ENCODE measurements at places on chromosomes 3 and 15.

GRCh38 chr3:23314981-23315762, 112.0 kb downstream of the UBE2E2 start:
- peaks cover 41% of the 10 kb centered on the region for H3K36me3 ChIP-seq
- DNase-seq: no peak
- no peaks in the 10 kb centered on the region for H3K27me3 ChIP-seq
- H3K27ac ChIP-seq: no peak overlapping the region

DNA sequence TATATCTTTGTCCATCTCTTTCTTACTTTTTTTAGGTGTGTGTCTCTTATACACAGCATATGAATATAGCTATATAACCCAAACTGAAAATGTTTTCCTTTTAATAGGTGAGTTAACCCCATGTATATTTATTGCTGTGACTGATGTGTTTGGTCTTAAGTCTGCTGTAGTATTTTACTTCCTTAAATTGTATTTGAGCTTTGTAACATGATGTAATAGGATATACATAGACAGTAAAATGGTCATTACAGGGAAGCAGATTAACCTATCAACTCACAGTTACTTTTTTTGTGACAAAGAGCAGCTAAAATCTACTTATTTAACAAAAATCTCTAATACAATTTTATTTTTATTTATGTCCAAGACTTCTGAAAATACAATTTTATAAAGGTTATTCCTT, 51.8 kb upstream of the CDAN1 start:
- H3K4me1 ChIP-seq: no peaks in the 10 kb centered on the region
- no peak for DNase-seq
- no peaks in the 10 kb centered on the region for H3K27me3 ChIP-seq

- H3K36me3 ChIP-seq: peaks cover 9% of the 10 kb centered on the region
- no peak overlapping the region for H3K27ac ChIP-seq
- DNase-seq: no peak
Observed at GRCh38 chr3:37872413-37873160, 10.9 kb downstream of the CTDSPL start.

DNA sequence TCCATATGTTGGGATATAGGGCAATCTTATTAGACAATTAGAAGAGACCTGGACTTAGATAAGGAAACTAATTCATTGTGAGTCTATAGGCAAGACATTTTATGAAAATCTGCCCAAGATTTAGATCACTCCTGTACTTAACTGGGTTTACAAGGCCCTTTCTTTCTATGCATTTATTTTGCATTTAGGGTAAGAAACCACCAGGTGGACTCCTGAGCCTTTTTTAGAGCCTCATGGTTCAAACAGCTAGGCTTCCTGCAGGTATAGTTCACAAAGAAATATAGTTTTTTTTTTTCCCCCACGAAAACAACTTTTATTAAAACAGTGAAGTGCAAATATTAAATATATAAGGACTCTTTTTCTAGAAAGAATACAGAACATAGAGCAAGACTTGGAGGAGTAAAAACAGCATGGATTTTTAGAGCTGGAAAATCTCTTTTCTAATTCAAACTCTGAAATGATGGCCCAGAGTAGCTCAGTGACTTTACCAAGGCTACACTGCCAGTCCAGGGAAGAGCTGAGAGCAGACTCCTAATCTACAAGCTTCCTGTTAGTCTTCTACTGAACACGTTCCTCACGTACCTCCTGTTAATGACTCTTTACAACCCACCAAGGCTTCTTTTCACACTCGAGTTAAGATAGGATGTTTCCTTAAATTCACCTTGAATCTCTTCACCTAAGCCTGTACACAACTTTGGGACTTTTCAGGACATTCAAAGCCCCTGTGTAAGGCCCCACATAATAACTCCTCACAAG, 400.9 kb upstream of the ATP11B start:
- DNase-seq: no peak
- H3K4me3 ChIP-seq: no peak overlapping the region
- no peaks in the 10 kb centered on the region for H3K4me1 ChIP-seq
- no peak overlapping the region for H3K27ac ChIP-seq

DNA sequence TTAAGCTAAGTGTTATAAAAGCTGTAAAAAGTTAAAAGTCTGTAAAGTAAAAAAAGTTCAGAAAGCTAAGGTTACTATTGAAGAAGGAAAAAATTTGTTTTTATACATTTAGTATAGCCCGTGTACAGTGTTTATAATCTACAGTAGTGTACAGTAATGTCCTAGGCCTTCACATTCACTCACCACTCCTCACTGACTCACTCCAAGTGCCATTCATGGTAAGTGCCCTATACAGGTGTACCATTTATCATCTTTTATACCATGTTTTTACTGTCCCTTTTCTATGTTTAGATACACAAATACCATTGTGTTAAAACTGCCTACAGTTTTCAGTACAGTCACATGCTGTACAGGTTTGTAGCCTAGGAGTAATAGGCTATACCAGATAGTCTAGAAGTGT, 8.8 kb downstream of the CCDC71 start:
- no peak for DNase-seq
- no peak overlapping the region for H3K27ac ChIP-seq
- H3K36me3 ChIP-seq: peaks cover 3% of the 10 kb centered on the region
- H3K27me3 ChIP-seq: no peaks in the 10 kb centered on the region

- no peak for DNase-seq
- H3K4me1 ChIP-seq: peaks cover 2% of the 10 kb centered on the region
- no peak overlapping the region for H3K4me3 ChIP-seq
- H3K36me3 ChIP-seq: no peaks in the 10 kb centered on the region
Observed at GRCh38 chr3:112413722-112414121, 80.8 kb downstream of the CD200 start.

- no peak for DNase-seq
- H3K4me3 ChIP-seq: peak overlapping the region; percentile 22
- H3K27me3 ChIP-seq: no peaks in the 10 kb centered on the region
- peaks cover 77% of the 10 kb centered on the region for H3K4me1 ChIP-seq
Observed at GRCh38 chr3:141237701-141238521, 6.3 kb downstream of the PXYLP1 start.

DNA sequence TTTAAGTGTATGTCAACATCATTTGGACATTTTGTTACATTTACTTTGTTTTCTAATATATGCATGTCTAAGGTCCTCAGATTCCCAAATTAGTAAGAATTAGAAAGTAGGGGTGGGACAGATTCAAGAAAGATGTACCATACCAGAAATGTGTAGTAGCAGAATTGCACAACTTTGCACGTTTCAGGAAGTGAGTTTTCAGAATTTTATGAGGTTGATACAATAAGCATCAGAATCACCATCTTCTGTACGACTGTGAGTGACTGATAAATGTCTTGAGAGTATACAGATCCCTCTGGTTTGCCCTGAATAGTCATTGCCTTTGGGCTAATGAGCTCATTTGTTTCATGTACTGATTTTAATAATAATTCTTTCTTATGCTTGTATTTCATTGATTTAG, 9.3 kb downstream of the ARIH2 start:
- H3K36me3 ChIP-seq: peaks cover 58% of the 10 kb centered on the region
- H3K4me1 ChIP-seq: peaks cover 54% of the 10 kb centered on the region
- no peak for DNase-seq
- H3K27me3 ChIP-seq: no peaks in the 10 kb centered on the region
- H3K4me3 ChIP-seq: peak overlapping the region; percentile 22

- H3K4me1 ChIP-seq: peaks cover 51% of the 10 kb centered on the region
- no peak overlapping the region for H3K4me3 ChIP-seq
Observed at GRCh38 chr3:184816614-184817013, 4.6 kb downstream of the VPS8 start.

DNA sequence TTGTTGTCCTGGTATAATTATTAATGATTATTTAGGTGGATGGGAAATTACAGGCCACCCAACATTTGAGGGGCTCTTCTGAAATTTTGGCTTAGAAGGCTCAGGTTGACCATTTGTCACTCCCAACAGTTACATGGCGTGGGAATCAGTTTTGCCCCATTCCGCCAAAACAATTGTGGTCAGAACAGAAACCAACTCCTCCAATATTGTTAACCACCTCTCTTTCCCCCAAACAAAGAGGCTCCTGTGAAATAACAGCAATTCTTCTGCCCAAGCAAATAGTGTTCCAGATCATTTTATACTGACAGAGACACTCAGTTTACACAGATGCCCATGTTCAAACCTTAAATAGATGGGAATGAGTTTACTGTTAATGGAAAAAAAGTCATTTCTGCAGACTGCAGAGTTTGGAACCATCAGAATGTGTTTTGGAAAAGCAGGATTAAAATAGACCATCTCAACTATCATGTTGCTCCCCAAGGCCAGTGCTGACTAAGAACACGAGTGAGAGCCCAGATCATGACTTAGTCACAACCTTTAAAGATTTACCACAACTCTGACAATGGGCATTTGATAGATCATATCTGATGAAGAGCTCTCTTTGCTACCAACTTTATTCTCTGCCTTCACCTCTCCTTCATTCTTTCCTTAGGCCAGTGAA, 102.1 kb downstream of the DUT start:
- no peaks in the 10 kb centered on the region for H3K27me3 ChIP-seq
- no peaks in the 10 kb centered on the region for H3K36me3 ChIP-seq
- no peak overlapping the region for H3K27ac ChIP-seq
- H3K4me1 ChIP-seq: peaks cover 4% of the 10 kb centered on the region
- peak; percentile 13 for DNase-seq
- no peak overlapping the region for H3K4me3 ChIP-seq

DNA sequence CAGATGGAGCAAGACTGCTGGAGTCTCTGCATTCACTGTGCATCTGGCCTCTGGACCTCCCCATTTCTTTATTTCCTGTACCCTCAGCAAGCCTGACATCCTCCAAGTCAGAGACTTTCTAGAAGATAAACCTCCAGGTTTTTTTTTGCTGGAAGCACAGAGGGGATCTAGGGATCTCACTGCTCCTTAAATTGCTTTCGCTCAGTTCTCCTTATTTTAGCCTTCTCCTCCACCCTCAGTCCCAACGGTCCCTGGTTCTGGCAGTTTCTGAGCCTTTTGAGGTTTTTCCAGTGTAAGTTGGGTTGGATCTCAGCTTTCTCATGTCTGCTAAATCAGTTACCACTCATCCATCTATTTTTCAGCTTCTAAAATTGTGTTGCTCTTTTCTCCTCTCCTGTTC, 22.7 kb upstream of the CHD2 start:
- H3K36me3 ChIP-seq: peaks cover 2% of the 10 kb centered on the region
- H3K27ac ChIP-seq: no peak overlapping the region
- peaks cover 5% of the 10 kb centered on the region for H3K27me3 ChIP-seq
- DNase-seq: no peak
- peaks cover 47% of the 10 kb centered on the region for H3K4me1 ChIP-seq

DNA sequence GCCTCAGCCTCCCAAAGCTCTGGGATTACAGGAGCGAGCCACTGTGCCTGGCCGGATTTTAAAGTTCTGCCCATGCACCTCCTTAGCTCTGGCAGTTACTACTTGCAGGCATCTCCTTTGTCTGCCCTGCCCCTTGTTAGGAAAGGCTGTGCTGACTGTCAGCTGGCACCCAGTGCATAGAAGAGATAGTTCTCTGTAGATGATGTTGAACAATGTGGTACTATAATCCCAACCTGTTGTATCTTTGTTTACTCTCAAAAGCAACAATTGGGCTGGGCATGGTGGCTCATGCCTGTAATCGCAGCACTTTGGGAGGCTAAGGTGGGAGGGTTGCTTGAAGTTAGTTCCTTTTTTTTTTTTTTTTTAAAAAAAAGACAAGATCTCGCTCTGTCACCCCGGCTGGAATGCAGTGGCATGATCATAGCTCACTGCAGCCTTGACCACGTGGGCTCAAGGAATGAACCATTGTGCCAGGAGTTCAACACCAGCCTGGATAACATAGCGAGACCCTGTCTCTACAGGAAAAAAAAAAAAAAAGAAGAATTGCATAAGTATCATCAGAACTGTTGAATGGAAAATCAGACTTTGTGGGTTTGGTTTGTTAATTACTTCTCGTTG, 30.6 kb downstream of the FLNB start:
- H3K36me3 ChIP-seq: peaks cover 14% of the 10 kb centered on the region
- no peak for DNase-seq
- H3K4me1 ChIP-seq: peaks cover 71% of the 10 kb centered on the region
- H3K27ac ChIP-seq: no peak overlapping the region

DNA sequence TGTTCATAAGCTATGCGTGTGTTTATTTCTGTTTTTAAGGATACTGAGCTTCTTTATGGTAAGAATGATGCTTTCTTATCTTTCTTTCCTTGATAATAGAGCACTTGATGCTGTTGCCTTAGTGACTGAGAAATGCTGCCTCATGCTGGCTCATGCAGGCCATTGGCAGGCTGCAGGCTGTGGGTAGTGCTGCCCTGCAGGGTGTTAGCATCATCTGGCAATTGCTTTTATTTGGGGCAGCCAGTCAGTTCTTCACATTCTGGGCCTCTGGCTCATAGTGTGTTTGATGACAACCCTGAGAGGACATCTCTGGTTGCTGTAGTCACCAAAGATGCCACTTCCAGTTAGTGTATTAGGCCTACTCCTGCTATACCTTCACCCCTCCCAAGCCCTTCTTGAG, 66.2 kb upstream of the ONECUT1 start:
- H3K36me3 ChIP-seq: no peaks in the 10 kb centered on the region
- no peak overlapping the region for H3K4me3 ChIP-seq
- no peak for DNase-seq
- no peak overlapping the region for H3K27ac ChIP-seq

DNA sequence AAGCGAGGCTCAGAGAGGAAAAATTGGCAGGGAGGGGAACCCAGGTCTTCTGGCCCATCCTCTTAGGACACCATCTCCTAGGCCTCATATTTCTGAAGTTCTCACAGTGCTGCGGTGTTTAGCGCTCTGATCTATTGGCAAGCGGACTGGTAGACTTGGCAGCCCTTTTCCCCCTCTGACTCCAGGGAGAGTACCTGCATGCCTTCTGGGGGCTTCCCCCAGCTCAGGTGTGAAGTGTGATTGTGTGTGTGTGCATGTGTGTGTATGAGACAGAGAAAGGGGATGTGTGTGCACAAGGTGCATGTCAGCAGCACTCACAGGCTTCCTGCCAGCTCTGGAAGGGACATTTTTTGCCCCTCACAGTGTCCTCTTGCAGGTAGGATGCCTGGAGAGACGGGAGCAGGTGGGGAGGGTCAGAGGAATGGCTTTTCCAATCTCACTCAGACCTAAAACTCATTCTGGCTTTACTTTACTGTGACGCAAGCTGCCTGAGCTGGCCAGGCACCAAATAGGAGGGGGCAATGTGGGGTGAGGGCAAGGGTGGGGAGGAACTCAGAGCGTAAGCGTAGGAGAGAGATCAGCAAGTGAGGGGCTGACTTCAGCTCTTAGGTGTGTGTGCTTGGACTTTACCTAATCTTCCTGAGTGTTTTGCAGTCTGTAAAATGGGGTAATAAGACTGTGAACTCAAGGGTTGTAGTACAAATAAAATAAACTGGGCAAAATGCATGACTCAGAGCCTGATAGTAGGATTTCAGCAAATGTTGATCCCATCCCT, 4.0 kb upstream of the IL17RE start:
- peaks cover 50% of the 10 kb centered on the region for H3K4me1 ChIP-seq
- no peak overlapping the region for H3K4me3 ChIP-seq
- DNase-seq: no peak
- peaks cover 19% of the 10 kb centered on the region for H3K36me3 ChIP-seq
- H3K27ac ChIP-seq: no peak overlapping the region
- no peaks in the 10 kb centered on the region for H3K27me3 ChIP-seq

GRCh38 chr3:111989061-111989678, 9.6 kb upstream of the TAGLN3 start:
- no peak overlapping the region for H3K4me3 ChIP-seq
- no peak for DNase-seq
- peaks cover 33% of the 10 kb centered on the region for H3K36me3 ChIP-seq
- H3K27me3 ChIP-seq: no peaks in the 10 kb centered on the region
- H3K4me1 ChIP-seq: peaks cover 27% of the 10 kb centered on the region
